ENCODE measurements at places on chromosomes 4 and X.

DNA sequence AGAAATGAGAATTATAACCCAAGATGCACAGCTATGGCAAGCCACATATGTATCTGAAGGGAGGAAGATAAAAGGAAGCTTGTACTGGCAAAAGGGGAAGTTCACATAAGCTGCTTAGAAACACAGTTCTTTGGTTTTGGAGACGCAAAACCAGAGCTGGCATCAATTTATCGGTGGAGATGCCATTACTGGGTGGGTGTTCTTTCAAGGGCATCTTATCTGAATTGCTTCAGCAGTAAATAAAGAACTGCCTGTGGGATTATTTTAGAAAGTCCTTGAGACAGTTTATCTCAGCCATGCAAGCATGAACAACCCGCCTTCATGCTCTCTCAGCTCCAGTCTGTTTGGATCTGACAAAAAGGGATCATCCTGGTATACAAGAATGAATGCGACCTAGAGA lies 60.8 kb downstream of the DDX60 start:
- no peak for DNase-seq

DNA sequence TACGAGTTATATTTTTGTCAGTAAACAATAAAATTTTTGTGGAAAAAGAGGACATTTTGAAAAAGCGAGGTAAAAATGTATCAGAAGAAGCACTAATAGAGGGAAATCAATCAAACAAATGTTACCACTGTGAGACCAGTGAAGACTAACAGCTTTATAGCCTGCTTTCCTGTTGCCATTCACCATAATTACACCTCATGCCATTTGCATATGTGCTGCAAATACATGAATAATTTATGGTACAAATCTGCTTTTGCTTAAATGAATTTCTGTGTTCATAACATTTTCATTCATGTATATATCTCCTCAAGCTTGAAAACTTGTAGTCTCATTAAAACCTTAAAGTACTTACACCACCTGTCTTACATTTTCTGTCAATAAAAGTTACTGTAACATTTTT lies 830.8 kb downstream of the ADGRL3 start:
- no peak for DNase-seq

- DNase-seq, result no peak
These were observed 22.9 kb downstream of the KCTD8 start for GRCh38 chr4:44425614-44426208.

DNA sequence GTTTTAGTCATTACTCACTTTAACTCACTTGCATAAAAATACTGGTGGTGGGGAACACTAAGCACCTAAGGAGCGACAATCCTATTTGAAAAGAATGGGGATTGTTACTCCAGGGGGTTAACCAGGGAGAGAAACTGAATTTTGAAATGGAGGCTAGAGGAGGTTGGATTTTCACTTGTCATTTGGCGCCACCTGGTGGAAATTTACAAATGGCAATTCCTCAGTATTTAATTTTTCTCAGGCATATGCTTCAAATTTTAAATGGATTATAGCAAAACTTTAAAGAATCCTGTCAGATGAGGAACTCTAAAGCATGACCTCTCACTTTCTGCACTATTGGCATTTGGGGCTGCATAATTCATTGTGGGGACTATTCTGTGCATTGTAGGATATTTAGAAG lies 2.7 kb upstream of the GEMIN8 start:
- peak; percentile 78 for DNase-seq

DNA sequence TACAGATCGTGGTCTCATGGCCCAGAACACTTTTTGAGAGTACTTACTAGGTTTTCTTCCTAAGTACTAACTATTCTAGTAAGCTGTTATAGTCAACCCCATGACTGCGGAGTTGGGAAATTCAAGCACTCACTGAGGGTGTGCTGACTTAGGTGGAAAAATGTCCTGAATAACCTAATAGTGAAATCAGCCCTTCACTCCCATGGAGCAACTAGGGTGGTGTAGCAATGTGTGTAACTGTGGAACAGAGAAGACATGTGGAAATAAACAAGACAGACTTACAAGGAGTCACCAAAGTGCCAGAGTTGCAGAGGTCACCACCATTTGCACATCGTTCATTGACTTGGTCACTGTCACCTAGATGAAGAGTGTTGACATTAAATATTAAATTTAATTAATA lies 12.1 kb upstream of the VSIG4 start:
- DNase-seq, result no peak

DNA sequence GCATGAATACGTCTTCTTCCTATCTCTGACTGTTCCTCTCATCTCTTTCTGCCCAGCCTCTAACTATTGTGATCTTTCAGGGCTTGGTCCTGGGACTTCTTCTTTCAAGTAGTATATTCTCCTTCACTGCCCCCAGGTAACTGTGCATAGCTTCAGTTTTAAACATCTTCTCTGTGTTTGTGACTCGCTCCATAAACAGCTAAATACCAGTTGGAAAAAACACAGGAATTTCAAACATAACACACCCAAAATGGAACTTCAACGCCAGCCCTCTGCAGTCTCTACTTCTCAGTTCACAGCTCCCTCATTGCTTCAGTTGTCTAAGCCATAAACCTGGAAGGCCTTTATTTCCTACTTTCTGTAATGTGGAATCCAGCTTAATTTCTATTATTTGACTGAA lies 16.6 kb downstream of the TRIML2 start:
- DNase-seq, result no peak

- no peak for DNase-seq
These were observed 68.9 kb upstream of the NDP start for GRCh38 chrX:44042116-44042515.

DNA sequence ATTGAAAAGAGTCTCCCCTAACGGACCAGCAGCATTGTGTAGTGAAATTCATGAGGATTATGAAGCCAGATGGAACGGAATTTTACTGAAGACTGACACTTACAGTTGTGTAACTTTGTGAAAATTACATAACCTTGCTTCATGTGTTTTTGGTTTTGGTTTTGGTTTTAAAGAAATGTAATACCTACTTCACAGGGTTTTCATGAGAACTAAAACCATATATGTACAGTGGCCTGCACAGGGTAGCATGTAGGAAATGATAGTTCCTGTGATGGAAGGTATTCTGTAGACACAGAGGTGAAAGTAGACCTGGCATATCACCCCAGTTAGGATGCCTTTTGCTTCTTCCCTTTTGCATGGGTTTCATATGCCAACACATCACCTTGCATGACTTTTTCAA lies 247.0 kb downstream of the BANK1 start:
- DNase-seq, result no peak

GRCh38 chrX:13498238-13498637 lies 71.2 kb upstream of the EGFL6 start:
- no peak for DNase-seq

GRCh38 chrX:109785053-109785452 lies 52.0 kb upstream of the ACSL4 start:
- no peak for DNase-seq

DNA sequence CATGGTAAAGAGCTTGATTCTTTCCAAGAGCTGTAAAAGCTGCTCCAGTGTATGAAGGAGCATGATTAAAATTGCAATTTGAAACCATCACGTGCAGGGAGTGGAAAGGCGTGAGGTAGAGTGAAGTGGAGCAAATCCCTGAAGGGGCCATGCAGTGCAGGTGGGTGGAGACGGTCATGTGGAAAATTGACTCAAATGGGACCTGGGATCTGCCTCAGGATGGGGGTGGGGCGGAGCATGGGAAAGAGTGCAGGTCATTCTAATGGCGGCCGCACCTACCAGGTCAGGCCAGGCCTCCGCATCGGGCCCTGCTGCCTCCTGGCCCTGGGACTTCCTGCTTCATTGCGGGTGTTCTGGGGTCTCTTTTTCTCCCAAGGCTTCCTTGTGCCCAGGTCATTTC lies 25.3 kb upstream of the TRIM60 start:
- no peak for DNase-seq

GRCh38 chr4:88938138-88938537 lies 118.8 kb downstream of the FAM13A start:
- no peak for DNase-seq

DNA sequence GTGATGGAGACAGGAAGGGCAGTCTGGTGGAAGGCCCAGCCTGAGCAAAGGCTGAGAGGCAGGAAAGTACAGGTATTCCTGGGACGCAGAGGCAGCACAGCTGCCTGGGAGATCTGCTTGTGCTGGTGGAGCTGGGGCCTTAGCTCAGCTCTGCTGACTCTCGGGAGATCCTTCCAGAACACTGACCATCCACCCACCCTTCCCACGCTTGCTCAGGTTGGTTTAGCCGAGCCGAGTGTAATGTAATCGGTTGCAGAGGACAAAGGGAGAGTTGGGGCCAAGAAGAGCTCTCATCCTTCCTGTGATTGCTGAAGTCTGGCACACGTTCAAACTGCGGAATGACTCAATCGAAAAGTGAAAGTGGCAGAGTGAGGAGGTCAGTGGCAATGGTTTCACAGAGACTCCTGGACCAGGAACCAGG lies 43.1 kb upstream of the GPR78 start:
- no peak for DNase-seq

- DNase-seq, result no peak
These were observed 28.4 kb upstream of the TSPAN5 start for GRCh38 chr4:98686847-98687246.

GRCh38 chrX:100600758-100601157 lies 16.0 kb downstream of the TNMD start:
- DNase-seq, result no peak

DNA sequence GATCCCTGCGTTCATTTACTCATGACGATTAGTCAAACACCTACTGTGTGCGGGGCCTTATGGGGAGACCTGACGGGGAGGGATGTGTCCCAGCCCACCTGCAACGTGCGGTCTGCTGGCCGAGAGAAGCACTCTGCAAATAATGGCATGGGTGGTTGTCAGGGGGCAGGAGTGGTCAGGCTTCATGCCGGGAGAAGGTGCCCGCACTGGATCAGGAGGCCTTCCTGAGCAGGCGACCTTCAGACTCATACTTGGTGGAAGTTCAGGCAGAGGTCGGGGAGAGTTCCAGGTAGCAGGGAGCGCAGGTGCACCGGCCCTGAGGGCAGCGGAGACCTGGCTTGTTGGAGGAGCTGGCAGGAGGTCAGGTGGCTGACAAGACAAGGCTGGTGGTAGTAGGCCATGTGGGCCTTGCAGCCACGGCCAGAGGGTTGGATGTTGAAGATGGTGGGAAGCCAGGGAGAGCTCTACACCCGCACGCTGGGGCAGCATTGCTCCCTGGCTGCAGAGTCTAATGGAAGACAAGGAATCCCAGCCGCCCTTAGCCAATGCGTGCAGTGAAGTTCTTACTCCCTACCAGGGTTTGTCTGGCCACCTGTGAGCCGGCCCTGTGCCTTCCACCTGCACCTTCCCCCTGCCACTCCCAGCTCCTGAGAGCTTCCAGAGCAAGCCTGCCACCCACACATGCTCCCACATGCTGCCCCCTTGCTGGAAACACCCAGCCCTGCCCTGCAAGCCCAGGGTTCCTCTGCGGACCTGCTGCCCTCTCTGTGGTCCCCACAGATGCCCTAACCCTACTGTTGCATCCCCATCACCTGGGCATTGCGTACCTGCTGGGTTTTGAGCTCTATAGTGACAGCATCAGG lies 97.3 kb downstream of the PSAPL1 start:
- DNase-seq, result no peak

GRCh38 chr4:154003378-154003777 lies 214.5 kb upstream of the SFRP2 start:
- DNase-seq, result no peak

DNA sequence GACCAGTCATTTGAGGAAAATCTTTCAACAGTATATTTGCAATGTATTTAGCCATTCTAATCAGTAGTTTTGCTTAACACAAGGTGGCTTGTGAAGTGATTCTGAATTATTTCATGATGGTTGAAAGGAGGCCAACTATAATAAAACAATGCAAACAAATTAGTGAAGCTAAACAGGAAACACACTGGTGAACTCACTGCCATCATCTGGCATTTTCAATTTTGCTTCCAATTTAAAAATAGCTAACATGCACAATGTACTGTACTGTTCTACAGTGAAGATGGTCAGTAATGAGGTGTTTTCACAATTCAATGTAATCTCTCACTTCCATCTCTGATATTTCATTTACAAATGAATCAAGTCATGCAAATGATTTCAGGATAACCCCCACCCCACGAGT lies 31.1 kb downstream of the PGRMC2 start:
- DNase-seq, result no peak

- no peak for DNase-seq
These were observed 481.8 kb downstream of the GRXCR1 start for GRCh38 chr4:43374216-43374751.

- no peak for DNase-seq
These were observed 172.8 kb upstream of the DCAF12L2 start for GRCh38 chrX:126338916-126339315.

- DNase-seq, result no peak
These were observed 5.2 kb upstream of the NAP1L5 start for GRCh38 chr4:88702782-88703181.

DNA sequence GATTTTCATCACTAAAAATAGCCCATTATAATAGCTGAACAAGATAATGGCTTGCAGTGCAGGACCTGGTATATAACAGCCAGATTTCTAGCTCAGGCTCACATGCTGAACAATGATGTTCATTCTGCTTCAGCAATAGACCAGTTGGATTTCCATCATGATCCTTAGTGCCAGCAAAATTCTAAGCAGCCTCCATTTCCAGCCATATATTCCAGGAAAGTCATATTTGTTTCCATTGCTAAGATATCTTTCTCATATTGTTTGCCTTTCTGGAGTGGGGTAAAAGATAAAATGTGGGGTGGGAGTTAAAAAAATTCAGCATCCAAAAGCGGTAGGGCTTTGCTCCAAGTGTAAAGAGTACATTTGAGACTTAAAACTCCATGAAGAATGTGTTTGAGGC lies 2344.1 kb downstream of the PCDH7 start:
- no peak for DNase-seq

DNA sequence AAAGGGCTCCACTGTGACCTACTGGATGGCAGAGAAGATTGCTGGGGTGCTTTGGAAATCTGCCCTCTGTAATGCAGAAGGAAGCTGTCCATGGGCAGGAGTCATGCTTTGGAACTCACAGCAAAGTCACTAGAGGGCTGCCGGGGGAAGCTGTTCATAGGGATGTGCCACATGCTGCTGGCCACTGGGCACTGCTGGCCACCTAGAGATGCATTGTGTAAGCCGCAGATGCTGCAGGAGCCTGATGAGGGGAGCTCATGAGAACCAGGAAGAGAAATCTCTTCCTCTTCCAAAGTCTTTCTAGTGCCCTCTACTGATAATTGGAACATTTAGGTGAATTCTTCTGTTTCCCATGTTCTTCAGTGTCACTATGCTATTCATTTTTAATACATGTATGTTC lies 31.2 kb upstream of the UXT start:
- no peak for DNase-seq

DNA sequence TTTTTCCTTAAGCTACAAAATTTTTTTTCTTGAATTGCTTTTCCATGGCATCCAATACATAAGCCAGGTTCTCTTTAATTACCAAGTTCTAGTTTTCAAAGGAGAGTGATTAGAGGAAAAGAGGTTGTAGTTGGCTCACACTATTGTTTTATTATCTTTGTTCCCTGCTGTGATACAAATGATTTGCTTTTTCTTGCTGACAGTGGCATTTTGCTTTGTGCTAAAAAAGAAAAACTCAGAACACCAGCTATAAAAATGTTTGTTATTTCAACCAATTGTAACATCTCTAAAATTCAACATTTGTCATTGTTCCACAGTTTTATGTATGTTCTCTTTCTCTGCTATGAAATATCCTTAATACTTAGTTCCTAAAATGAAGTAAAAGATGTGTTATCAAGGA lies 1817.2 kb downstream of the STIM2 start:
- no peak for DNase-seq

GRCh38 chrX:139642241-139642927 lies 65.6 kb downstream of the MCF2 start:
- no peak for DNase-seq

All from ascending aorta (tissue), 2 donors.